ENCODE measurements at places on chromosomes 11 and 22. TPM values are rescaled to one million over a fixed set of nuclear protein-coding genes. Genes with fewer than 3 reads are reported as not detected.

The KCNJ4 gene
- 7.8 TPM for total RNA-seq

The ZNF70 gene
- total RNA-seq, result 9.7 TPM

The CASP12 gene
- not detected for total RNA-seq

The OR51E1 gene
- total RNA-seq, result not detected

The ROBO3 gene
- total RNA-seq, result 7.8 TPM

The IL10RA gene
- total RNA-seq, result 1.6 TPM

The LIPT2 gene
- 1.6 TPM for total RNA-seq

The CDC42EP1 gene
- 2.5 TPM for total RNA-seq

The CALCA gene
- not detected for total RNA-seq

The TECTA gene
- total RNA-seq, result 8.1 TPM

The CRYBB2 gene
- not detected for total RNA-seq

The JAML gene
- total RNA-seq, result 0.31 TPM

The NXPE2 gene
- total RNA-seq, result 0.94 TPM

The SVIP gene
- total RNA-seq, result 2.8 TPM

The MPZL3 gene
- 0.63 TPM for total RNA-seq

The RPS13 gene
- 1,672 TPM for total RNA-seq

The XKR3 gene
- total RNA-seq, result not detected

The PRG3 gene
- total RNA-seq, result not detected

The PHETA2 gene
- 2.8 TPM for total RNA-seq

The DEFB131B gene
- not detected for total RNA-seq

The TRIM51 gene
- not detected for total RNA-seq

The KRTAP5-8 gene
- not detected for total RNA-seq

The CPT1B gene
- 18.2 TPM for total RNA-seq

The C11orf68 gene
- 11.6 TPM for total RNA-seq

The APOL3 gene
- 0.94 TPM for total RNA-seq

The KRTAP5-11 gene
- total RNA-seq, result not detected

The ADAMTS8 gene
- total RNA-seq, result 2.5 TPM

The MOGAT2 gene
- not detected for total RNA-seq

The ESAM gene
- 4.4 TPM for total RNA-seq

The MOB2 gene
- total RNA-seq, result 22.5 TPM

The MYOD1 gene
- total RNA-seq, result not detected

The SCGB1C1 gene
- not detected for total RNA-seq

The TREH gene
- not detected for total RNA-seq

The EHF gene
- total RNA-seq, result not detected

Data from parietal lobe (tissue), 2 donors.